ENCODE measurements at places on chromosomes 3 and 15.
A peak's percentile ranks its signal among the peaks of the same experiment; 100 is the strongest.

DNA sequence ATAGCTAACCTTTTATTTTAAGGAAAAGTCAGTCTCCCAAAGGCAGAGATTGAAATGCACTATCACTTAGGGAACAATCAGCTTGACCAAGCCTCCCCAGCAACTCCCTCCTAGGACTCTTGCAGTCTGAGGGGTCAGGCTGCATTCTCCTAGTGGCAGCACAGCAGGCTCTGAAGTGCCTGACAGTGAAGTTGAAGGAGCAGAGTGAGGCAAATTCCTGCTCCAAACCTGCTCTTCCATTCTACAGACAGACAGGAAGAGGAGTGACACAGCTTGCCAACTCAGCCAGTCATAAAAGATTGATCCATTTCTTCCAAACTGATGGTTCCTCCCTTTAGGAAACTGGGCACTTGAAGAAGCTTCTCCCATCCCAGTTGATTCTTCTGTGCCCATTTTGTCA is 43.9 kb upstream of the SMAD3 start:
- DNase-seq, result no peak

- peak; percentile 73 for DNase-seq
These were observed 132.7 kb downstream of the SLC25A26 start for GRCh38 chr3:66353530-66353929.

DNA sequence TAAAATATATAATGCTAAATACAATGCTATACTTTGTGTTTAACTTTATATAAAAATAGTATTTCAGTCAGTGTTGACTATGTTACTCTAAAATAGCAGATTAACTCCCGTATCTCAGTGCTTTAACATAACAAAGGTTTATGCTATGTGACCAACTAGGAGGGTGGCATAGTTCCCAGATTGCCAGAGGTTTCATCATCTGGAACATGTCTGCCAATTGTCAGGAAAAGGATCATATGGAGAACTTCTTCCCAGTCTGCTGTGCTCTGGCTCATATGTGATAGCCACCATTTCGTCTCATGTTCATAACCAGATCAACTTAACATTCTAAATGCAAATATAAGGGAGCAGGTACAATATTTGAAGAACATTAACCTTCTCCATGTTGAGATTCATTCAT is 720.2 kb downstream of the MCTP2 start:
- no peak for DNase-seq

DNA sequence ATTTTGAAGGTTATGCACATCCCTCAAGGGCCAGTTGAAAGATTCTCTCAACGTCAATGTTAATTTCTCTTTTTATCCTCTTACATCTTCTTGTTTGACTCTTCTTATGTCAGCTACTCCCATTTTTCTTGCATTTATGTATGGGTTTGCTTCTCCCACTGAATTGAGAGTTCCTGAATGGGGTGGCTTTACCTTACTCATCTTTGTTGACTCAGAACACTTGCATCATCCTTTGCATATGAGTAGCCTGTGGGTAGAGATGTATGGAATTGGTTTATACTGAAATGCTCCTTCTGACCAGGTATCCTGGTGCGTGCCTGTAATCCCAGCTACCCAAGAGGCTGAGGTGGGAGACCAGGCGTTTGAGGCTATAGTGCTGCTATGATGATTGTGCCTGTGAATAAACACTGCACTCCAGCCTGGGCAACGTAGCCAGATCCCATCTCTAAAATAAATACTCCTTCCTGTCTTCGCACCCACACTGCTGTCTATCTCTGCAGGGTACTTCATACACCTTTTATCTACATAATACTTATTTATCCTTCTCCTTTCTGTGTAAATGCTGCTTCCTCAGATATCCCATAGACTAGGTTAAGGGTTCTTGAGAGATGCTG is 123.6 kb upstream of the DPH6 start:
- peak; percentile 42 for DNase-seq

DNA sequence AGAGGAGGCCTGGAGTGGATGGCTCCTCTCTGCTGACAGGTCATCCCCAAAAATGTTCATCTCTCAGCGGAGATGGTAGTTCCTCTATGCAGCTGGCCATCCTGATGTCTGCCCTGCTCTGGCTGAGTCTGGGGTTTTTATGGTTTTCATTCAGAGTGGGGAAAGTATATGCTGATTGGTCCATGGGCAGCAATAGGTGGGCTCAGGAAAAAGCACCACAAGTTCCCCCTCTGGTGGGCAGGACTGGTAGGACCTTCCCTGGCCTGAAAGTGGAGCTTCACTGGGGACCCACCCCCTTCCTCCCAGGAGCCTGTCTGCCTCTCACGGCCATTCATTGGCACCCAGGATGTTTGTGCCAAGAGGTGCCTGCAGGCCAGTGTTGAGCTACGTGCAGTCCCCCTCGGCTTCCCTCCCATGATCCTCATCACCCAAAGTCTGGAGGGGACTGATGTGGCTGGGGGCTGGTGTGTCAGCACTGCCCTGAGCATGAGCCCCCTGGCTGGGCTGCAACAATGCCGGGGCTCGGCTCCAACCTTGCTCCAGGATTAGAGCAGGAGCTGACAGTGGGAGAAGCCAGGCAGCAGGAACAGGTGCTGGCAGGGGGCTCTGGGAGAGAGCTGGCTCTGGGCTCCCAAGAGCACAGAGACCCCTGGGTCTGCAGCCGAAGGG is 13.1 kb upstream of the BLOC1S6 start:
- DNase-seq, result peak; percentile 16

DNA sequence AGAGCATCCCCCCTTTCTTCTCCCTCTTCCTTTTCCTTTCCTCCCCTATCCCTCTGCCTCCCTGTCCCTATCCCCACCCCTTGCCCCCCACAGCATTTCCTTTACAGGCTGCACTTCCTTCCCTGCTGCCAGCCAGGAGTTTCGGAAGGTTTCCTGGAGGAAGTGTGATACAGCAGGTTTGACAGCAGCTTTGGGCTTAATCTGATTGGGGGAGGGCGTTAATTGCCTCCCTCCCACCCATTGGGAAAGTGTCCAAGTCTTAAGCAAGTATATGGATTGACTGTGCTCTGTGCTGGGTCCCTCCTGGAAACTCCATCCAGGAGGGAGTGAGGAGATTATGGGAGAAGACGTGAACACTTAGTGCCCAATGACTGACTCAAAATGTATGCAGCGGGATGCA is 1.8 kb downstream of the SCAMP5 start:
- DNase-seq, result no peak

DNA sequence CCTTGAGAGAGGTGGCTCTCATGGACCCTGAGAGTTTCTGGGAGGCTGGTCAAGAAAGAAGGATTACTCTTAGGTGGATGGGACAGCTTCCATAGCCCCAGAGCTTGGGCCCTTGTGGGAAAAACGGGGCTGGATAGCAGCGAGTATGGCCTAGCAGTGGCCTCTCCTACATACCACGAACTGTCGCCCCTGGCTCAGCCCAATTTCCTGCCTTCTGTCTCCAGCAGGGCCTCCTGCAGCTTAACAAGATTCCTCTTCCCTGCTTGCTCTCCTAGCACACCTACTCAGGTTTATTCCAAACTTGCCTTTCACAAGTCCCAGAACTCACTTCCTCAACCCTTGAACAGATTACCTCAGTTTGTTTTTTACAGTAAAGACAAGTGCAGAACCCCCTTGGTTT is 139.7 kb upstream of the TPM1 start:
- no peak for DNase-seq

DNA sequence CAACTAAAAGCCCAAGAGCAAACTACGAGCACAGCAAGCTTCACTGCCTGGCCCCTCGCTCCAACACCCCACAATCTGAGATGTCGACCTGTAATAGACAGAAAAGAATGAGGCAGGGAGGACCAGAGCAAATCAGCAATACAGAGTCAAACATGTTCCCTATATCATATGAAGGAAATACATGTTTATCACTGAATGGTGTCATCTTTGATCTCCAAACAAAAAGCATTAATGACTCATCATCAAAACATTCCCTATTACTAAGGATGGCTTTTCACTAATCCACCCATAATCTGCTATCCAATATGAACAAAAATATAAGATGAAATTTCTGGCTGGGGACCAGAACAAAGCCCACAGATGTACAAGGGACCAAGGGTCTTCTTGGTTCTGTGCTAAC is 34.7 kb downstream of the MYO5A start:
- no peak for DNase-seq

GRCh38 chr3:36796161-36796560 is 31.8 kb upstream of the DCLK3 start:
- DNase-seq, result no peak
